Naive thymus-derived CD4-positive, alpha-beta T cell (primary cell): ENCODE measurements at places on chromosomes 4 and X.

DNA sequence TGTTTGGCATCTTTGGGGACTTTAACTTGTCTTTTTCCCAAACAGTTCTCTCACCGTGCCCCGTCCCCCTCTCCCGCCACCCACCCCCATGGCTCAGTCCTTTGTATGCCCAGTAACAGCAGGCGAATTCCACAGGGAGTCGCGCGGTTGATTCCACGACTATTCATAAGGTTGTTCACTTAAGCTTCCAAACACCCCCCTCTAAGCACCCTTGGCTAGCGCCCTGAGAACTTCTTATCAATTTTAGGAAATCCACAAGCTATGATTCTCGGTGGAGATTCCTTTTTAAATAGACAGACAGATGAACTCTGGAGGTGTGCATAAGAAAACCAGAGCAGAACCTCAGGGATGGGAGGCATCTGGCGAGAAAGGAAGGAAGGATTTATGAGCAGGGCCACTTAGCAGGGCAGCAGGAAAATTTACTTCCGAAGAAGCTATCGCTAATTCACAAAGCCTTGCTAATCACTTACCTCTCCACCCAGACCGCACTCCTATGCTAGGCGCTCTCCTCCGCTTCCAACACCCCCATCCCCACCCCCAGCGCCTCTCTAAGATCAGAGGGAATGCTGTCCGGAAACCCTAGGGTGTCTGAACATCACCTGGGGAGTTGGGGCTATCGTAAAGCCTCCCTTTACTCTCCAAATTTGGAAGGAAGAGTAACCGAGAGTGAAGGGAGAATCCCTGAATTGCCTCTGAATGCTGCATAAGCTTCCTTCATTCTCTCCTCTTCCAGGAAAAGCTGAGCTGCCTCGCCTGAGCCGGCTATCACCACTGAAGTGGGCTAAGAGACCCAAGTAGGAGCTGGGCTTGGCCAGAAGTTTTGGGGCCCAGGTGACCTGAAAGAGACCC lies 1.7 kb downstream of the UNC5C start:
- no peak for DNase-seq

DNA sequence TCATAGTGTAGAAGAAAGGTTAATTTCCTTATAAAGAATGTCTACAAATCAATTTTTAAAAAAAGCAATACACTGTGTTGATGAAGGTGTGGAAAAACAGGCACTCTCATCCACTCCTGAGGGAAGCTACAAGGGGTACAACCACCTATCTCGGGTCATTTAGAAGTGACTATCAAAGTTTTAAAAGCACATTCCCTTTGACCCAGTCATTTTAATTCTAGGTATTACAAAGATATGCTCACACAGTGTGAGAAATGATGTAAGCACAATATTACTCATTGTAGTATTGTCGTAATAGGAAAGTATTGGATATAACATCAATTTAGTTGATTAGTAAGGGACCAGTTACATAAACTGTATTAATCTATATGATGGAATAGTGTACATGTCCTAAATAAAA lies 7.4 kb upstream of the HCCS start:
- no peak for DNase-seq

- no peak for DNase-seq
Observed at GRCh38 chrX:134377537-134377936, 82.4 kb upstream of the HPRT1 start.

- no peak for DNase-seq
Observed at GRCh38 chrX:21973321-21974010, 33.0 kb downstream of the SMS start.

DNA sequence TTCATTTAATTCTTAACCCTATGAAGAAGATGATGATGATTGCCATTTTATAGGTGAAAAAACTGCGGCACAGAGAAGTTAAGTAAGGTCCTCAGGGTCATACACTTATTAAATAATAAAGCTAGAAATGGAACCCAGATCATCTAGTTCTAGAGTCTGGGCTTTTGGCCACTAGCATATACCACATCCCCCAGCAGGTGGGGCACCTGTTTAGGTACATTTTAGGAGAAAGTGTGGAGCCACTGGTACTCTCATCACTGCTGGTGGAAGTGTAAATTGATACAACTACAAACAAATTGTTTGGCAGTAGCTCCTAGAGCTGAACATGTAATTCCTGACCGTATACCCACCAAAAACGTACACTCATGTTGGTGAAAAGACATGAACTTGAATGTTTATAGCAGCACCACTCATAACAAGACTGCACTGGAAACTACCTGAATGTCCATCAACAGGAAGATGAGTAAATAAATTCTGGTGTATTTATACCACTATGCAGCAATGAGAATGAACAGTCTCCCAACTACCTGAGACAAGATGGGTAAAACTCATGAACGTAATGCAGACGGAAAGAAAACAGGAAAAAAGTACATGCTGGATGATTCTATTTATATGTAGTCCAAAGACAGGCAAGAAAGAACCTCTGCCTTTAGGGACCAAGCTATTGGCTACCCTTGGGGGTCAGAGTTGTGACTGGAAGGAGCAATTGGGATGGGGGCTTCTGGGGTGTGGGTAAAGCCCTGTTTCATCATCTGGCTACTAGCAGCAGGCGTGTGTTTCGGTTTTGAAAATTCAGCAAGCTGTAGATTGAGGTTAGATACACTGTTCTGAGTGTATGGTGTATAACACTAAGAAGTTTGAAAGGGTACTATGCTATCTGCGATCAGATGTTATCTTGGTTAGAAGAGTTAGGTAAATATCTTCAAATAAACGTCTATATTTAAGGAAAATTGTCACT lies 72.3 kb upstream of the ADGRG2 start:
- DNase-seq = no peak

DNA sequence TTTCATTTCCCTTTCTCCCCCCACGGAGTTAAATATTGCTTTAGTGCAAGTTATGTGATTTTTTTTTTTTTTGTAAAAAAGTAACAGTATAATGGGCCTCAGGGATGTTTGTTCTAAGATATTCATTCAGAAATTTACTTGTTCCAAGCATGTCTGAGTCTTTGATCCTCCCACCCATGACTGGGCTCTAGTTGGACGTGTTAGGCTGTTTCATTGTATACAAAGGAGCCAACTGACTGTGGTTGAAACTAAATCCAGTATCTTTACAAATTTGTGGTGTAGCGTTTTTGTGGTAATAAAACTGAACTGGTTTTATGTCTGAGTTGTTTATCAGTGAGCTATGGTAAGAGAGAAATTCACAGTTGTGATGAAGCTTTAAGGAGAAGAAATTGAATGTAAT lies 74.1 kb downstream of the DOCK11 start:
- DNase-seq = no peak

DNA sequence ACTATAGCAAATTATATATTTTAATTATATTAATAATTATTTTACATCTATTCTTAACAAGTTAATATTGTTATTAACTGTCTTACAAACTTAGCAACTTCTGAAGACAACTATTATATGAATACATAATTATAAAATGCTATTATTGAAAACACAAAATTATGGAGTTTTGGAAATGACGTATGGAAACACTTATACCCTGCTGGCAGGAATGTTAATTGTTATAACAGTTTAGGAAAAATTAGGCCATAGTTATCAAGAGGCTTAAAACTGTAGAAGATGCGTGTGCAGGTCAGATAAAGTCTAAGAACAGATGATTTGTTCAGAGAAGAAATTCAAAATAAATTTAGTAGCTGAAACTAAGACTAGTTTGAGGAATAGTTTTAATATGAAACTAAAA lies 211.7 kb downstream of the FAT4 start:
- DNase-seq = no peak

- no peak for DNase-seq
Observed at GRCh38 chrX:23945206-23945605, 37.4 kb downstream of the CXorf58 start.

DNA sequence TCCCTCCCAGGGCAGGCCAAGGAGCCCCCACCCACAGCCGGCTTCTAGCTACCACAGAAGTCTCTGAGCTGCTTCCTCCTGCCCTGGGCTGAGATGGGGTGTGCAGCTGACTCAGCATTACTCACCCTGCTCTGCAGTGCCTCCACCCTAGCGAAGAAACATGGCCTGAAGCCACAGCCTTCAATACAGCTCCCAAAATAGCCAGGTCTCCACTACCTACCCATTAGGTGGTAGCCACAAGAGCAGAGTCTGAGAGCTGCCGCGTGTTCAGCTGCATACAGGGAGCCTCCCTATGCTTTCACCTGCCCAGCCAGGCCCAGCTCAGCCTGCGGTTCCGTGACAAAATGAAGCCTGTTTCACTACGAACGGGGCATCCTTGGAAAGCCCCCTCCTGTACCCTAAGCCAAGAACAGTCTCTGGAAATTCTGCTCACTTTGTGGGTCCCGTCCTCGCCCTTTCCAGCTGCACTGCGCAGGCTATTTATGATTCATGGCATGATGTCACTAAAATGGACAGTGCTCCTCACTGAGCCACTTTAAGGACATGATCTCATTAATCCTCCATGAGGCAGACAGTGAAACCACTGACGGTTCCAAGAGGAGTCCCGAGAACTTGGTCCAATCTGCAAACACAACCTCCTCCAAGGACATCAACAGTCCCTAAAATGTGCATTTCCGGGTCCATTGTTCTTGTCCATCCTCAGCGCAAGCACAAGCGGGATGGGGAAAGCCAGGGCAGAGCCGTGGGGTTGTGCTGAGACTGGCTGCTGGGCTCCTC lies 20.2 kb downstream of the WDR1 start:
- peak; percentile 61 for DNase-seq

DNA sequence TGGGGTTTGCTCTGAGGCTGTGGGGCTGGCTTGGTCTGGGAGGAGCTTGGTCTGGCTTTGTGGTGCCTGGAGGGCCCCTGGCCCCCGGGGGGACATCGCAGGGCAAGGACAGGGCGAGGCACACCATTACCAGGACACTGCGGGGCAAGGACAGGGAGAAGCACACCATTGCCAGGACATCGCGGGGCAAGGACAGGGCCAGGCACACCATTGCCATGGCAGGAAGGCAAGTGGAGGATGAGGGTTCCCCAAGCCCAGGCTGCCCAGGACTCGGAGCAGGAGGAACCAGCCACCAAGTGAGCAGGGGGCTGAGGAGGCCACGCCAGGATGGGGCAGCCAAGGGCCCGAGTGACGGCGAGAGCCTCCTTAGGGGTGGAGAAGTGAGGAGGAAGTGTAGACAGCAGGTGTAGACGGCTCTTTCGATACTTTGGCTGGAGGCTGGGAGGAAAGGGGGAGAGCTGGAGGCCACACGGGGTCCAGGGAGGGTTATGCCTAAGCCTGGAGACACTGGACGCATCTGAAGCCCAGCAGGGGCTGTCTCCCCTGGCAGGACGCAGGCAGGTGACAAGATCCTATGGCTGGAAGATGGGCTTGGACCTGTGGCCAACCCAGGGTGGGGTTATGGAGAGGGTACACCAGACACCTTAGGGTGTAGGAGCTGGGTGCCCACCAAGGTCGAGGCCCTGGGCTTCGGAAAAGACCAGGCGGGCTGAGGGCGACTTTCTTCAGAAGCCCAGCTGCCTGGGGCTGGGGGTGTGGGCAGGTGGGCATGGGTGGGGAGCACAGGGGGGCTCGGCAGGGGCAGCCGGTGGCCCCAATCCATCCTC lies 7.3 kb downstream of the NKX1-1 start:
- DNase-seq = no peak

DNA sequence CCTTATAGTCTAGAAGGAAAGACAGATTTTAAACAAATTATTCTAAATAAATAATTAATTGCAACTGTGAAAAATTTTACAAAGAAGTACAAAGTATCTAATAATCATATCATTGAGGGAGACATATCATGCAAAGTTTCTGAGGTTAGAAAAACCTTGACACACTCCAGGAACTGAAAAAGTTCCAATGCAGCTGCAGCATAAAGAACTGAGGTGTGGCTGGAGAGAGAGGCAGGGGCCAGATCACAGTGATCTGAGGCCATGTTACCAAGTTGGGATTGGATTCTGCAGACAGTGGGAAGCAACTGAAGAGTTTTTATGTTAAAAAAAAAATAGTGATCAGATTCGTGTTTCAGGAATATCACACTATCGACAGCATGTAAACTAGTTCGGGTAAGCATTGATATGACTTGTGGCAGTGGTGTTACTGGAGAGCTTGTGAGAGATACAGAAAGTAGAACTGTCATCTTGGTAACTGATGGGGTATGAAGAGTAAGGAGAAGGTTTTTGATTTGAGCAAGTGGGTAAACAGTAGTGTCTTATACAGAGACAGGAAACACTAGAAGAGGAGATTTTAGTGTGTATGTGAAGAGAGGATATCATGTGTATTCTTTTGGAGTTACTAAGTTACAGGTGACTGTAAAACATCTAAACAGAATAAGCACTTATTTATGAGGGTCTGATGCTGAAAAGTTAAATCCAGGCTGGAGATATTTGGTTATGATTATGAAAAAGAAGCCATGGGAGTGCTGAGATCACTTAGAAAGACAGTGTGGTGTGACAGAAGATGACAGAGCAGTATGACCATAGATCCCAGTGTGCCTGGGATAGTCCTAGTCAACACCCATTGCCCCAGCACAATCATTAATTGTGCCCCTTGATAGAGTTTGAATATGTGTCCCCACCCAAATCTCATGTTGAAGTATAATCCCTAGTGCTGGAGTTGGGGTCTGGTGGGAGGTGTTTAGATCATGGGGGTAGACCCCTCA lies 15.6 kb upstream of the SPRY1 start:
- DNase-seq = no peak

DNA sequence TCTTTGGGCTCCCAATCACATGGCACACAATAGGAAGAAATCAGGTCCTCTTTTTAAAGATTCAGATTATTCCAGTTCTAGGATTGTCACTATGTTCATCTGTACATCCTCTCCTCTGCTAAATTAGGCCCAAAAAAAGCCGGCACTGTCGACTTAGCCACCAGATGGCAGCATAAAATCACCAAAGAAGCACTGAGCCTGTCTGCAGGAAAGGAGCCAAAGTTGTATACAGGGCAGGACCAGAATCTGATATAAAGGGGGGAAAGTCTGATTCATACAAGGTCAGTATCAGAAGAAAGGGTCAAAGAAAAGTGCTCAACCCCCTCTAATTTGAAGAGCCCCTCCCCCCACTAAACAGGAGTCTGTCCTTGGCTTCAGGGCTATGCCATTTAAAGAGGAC lies 292.5 kb downstream of the CHIC1 start:
- peak; percentile 77 for DNase-seq

DNA sequence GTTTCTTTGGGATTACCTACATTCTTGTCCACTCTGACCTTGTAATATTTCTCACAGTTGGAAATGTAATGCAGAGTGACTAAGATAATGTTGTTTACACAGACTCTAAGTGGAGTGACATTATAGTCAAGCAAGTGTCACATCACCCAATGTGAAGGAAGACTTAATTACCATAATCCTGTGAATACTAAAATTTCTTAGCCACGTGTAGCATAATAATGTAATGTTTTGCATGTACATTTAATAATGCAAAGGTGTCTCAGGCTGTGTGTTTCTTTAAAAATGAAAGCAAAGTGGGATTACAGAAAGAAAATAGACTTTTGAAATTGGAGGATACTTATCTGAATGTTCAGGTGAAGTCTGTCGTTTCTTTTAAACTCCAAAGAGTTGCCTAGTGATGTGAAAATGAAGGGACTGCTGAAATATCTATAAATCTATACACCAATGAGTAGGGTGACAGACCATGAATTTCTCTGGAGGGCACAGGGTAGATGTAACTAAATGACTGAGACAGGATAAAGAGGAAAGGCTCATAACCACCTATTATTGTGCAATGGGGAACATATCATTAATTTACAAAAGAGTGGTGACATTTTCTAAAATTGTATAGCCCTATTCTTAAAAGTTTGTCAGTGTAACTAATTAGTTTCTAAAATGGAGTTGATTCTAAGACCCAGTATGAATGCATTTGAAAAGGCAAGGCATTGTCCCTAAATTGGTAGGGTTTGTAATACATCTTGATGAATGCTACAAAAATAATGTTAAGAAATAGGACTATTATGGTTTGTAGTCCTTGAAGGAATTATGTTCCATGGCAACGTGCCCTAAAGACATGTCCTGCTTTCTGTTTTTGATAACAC lies 235.7 kb downstream of the DACH2 start:
- DNase-seq = no peak
